NCI-H460 (cell line): ENCODE measurements at places on chromosomes 16 and 17. TPM values are rescaled to one million over a fixed set of nuclear protein-coding genes. Genes with fewer than 3 reads are reported as not detected.

Gene CORO6
- total RNA-seq: 0.63 and 0.87 TPM in 2 replicates

Gene CPSF4L
- total RNA-seq: not detected in 2 replicates

Gene MYOCD
- 0.02 TPM in 1 of 2 replicates, not detected in the other for total RNA-seq

Gene WNK4
- 0.61 and 0.64 TPM in 2 replicates for total RNA-seq

Gene TNFSF13
- total RNA-seq: 0.63 and 1.4 TPM in 2 replicates

- DNase-seq: no peak
These were observed 14.2 kb upstream of the MARCHF10 start for GRCh38 chr17:62822080-62822904.

DNA sequence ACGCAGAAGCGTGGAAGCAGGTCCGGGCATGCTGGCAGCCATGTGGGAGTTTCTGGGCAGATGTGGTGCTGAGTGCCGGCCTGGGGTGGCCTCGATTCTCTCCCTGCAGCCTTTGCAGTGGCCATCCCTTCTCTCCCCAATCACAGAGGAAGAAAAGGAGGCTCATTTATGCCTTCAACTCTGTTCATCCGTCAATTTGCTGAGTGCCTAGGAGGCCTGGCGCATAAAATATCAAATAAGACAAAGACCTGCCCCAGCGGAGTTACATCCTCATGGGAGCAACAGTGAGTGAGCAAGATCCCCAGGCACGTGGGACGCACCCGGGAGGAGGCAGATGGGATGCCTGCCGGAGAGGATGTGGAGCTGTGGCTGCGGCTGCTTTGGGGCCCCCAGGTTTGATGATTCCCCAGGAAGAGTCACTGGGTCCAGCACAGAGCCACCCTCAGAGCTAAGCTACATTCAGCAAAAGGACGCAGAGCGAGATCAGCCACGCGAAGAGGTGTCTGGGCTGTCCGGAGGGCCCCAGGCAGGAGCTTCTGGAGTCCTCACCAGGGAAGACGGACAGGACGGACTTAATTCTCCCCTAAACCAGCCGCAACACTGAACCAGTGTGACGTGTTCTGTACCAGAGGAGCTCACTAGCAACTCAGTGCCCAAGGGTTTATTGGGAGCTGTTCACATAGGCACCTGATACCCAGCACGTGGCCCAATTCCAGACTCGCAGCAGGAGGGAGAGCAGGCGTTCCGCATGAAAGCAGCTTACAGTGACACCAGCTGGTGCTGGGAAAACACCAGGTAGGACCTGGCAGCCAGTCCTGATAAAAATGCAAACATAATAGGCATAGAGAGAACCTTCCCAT lies 11.3 kb downstream of the CA5A start:
- DNase-seq: no peak

DNA sequence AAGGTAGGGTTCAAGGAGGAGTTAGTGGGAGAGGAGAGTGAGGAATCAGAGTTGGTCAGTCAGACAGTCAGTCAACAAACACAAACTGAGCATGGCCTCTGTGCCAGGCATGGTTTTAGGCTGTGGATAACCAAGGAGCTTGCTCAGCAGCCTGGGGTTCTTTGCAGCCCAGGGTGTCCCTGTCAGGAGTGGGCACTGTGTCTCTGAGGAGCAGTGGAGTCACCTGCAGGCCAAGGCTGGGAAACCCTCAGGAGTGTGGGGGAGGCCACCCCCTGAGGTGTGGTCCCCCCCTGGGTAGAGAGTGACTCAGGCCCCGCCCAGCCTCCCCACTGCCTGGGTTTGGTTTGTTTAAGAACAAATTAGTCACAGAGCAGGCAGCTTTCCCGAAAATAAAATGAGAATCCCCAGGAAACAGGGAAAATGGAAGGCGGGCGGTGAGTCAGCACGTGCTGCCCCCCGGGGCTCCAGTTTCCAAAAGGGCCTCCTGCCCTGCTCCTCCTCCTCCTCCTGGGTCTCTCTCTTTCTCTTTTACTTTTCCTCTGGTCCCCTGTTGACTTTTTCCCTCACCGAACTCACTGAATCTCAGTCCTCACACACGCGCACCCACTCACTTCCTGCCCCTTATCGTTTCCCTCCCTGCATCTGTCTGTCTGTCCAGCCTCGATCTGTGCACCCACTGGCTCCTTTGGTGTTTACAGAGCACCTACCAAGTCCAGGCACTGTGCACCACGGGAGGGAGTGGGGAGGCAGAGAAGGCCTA lies 44.3 kb downstream of the SOCS3 start:
- DNase-seq: peak; percentile 73
